Activated CD8-positive, alpha-beta memory T cell treated with anti-CD3 and anti-CD28 coated beads, Interleukin-2, amount 10 ng/mL, durations not matched to agents 7 days and 5 days (primary cell): ENCODE measurements at places on chromosomes 11 and 22.

DNA sequence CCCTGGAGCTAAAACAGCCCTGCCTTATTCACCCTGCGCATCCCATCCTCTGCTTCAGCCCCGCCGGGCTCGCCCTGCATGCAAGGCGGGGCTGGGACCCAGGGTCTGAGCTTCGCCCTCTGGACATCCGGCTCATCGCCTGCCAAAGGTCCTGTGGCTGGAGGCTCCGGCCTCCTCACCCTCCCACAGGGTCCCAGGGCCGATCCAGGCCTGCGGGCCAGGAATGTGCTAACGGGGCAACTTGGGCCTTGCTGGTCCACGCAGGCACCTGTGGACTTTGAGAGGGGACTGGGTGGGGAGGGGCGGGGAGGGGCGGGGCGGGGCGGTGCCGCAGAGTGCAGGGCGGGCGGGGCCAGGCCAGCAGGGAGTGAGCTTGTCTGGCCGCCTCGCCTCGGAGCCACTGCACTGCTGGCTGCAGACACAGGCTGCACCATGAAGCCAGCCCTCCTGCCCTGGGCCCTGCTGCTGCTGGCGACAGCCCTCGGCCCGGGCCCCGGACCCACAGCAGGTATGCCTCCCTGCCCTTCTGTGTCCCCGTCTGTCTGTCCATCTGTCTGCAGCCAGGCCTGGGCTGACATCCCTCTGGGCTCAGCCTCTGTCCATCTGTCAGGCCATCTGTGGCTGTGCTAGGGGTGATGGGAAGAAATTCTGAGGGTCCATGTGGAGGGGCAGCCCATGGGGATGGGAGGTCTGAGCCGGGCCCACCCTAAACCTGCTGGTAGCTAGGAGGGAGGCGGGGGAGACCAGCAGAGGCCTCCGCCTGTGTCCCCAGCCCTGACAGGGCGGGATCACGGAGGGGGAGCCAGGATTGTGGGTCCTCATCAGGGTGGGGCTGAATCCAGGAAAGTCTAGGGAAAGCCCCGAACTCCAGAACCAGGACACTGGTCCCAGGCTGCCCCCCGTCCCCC is at the start of gene SUSD2:
Gene SUSD2, plus strand, starts transcription at position 400 of the 908 bp plus-strand sequence. Its CDS starts 33 bp downstream, at position 433.
- DNase-seq: no peak

- DNase-seq: no peak
Observed at GRCh38 chr11:17713851-17714250, 5.5 kb upstream of the MYOD1 start.

GRCh38 chr11:1208144-1208393 is 14.8 kb upstream of the MUC5B start:
- no peak for DNase-seq

GRCh38 chr11:60810569-60810968 is 25.4 kb downstream of the MS4A10 start:
- no peak for DNase-seq

- peak; percentile 82 for DNase-seq
Observed at GRCh38 chr22:19970479-19971275, 29.1 kb upstream of the TXNRD2 start.

GRCh38 chr11:27076121-27076589 is 35.5 kb downstream of the BBOX1 start:
- no peak for DNase-seq

DNA sequence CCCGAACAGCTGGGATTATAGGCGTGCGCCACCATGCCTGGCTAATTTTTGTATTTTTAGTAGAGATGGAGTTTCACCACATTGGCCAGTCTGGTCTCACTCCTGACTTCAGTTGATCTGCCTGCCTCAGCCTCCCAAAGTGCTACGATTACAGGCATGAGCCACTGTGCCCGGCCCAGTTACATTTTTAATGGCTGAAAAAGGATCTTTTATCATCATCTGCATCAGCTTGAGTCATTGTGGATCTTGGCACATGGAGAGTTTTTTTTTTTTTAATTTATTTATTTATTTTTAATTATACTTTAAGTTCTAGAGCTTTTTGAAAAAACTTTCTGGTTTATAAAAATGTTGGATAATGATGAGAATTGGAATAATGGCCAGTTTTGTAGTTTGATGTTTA is 8.6 kb downstream of the IGHMBP2 start:
- DNase-seq: no peak

GRCh38 chr11:127873478-127873877 is 713.9 kb downstream of the ETS1 start:
- no peak for DNase-seq

DNA sequence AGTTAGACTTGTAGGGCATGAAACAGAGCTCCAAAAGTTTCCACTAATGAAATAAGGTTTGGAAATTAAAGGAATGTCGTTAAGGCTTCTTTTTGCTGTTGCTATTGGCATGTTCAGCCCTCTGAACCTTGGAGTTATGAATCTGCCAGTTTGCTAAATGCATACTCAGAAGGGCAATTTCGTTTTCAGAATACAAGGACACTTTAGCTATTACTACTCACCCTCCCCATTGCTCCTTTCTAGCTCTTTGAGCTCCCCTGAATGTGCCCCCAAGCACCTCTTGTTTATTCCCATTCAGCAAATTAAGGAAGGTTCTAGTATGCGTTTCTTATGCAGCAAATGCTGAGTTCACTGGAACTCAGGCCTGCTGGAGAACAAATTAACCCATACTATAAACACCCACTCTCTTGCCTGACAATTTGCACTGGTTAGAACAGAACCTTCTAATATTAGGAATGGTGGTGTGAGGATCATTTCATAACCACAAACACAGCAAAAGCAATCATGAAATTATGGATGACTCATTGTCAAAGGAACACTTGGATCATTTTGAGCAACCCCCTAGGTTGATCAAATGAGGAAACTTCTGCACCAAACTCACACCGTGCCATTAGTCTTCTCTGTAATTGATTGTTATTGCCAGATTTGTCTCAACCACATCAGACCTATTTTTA is 26.2 kb upstream of the LIN7C start:
- DNase-seq: no peak

DNA sequence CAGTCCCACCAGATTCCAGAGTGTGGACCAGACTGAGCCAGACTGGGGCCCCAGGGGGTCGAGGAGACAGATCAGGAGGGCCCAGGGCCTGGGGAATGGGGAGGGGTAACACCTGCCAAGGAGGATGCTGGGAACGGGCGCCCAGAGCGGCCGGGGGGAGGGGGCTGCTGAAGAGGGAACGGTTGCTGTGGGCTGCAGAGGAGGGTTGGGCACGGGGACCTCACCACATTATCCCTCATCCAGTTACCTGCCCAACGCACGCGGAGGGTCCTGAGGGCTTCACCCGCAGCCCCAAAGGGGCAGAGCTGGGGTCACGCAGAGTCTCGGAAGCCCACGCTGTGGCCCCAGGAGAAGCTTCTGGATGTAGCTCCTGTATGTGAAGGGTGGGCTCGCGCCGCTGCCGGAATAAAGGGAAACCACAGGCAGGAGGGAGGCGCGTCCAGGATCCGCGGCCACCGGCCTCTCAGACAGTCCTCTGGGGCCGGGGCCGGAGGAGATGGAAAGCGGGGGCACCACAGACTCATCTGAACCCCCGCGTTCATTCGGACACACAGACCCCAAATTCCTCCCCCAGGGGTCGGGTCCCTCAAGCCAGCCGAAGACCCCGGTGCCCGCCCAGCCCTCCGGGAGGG is 866 bp upstream of the SELENOO start:
- DNase-seq: no peak
